ENCODE measurements at places on chromosomes 13 and 19. TPM values are rescaled to one million over a fixed set of nuclear protein-coding genes. Genes with fewer than 3 reads are reported as not detected.

Gene ZNF66
- 7.7 TPM for total RNA-seq

DNA sequence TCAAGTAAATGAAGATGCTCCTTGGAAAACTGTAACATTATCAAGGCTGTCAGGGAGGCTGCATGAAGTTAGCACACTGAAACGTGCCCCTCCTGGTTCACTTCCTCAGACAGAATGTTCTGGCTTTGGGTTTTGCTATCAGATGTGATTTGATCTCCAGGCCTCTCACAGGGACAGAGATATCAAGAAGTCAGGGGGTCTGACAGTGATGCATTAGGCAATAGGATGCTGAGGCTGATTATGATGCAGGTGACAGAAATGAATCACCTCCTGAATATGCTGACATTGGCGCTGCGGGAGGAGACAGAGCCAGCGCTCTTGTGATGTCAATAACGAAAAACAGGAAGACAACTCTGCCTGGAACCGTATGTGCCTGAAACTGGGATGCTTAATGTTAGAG, 278.5 kb downstream of the DCT start:
- no peak for DNase-seq

DNA sequence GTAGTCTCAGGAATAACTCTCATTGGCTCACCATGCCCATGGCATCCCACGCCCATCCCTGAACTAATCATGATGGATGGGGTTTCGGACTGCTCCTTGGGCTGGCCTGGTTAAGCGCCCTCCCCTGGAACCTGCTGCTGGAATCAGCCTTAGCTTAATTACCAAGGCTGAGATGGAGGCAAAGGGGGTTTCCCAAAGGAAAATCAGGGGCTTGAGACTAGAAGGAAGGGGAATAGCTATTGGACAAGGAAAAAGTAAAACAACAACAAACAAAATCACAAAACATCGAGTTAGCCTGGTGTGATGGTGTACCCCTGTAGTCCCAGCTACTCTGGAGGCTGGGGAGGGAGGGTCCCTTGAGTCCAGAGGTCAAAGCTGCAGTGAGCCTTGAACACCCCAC, 25.7 kb upstream of the SHKBP1 start:
- DNase-seq: no peak

Gene KPNA3
- total RNA-seq: 29.3 TPM

GRCh38 chr13:83498045-83498444, 384.2 kb downstream of the SLITRK1 start:
- DNase-seq: no peak

DNA sequence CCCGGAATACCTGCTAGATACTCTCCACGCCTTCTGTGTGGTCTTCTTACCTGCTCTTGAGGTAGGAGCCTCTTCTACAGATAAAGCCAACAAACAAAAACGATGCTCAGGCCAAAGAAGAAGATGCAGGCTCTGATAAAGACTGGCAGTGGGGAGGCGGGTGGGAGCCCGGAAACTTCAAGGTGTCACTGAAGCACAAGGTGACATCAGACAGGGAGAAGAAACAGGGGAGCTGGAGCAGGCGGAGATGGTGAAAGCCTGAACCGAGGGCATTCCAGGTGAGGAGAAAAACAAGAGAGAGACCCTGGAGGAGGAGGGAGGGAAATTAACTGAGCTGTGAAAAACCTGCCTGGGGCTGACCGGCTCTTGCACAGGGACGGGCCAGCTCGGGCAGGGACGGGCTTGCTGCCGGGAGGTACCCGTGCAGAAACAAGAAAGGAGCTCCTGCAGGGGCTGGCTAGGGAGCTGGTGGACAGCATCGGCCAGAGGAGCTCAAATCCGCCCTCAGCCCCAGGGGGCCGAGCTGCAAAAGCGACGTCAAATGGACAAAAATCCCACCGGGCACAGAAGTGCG, 19.0 kb downstream of the GNG7 start:
- no peak for DNase-seq

GRCh38 chr19:15671237-15671821, 1.6 kb upstream of the CYP4F12 start:
- DNase-seq: no peak

Gene MUC16
- 0.03 TPM for total RNA-seq
